Hepatocyte (in vitro differentiated cells): ENCODE measurements at places on chromosomes 11 and 22. TPM values are rescaled to one million over a fixed set of nuclear protein-coding genes. Genes with fewer than 3 reads are reported as not detected.
A peak's percentile ranks its signal among the peaks of the same experiment; 100 is the strongest.

DNA sequence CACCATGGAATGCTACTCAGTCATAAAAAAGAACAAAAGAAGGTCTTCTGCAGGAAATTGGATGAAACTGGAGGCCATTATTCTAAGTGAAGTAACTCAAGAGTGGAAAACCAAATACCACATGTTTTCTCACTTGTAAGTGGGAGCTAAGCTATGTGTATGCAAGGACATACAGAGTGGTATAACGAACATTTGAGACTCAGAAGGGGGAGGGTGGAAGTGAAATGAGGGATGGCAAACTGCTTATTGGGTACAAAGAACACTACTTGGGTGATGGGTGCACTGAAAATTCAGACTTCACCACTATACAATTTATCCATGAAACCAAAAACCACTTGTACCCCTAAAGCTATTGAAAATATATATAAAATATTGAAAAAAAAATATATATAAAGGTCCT, 13.4 kb upstream of the CAT start:
- no peak for DNase-seq

Gene FAM83F
- total RNA-seq: 10.4 and 12.8 TPM in 2 replicates

Gene OR4S1
- total RNA-seq: not detected in 2 replicates

- no peak for DNase-seq
Measured at GRCh38 chr22:26811647-26811992, 154.2 kb downstream of the MIAT start.

DNA sequence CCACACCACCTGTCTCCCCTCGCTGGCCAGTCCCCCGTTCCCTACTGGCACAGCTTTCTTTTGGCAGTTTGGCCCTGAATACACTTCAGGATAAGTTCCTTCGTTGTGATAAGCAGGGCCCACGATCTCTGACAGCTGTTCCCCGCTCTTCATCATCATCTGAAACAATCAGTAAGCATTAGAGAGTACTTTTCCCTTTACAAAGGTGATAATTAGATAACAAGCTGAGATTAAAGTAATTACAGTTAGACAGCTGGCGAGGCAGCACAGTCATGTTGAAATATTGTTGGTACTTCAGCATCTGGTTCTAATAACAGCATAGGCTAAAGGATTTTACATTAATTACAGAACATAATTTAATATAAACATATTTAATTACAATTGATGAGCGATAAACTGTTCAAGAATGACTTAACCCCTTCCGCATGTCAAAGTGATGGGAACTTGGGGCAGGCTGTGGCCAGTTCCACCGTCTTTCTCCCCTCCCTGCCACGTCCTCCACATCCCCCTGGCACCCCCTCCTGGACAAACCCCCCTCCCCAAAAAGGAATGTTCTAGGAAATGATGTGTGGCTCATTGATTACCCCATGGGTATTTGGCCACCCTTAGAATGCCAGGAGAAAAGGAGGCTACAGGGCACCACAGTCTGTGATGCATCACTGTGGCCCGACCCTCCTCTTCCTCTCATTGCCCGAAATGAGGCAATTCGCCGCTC, 134.9 kb downstream of the RCN1 start:
- DNase-seq: no peak

GRCh38 chr22:29040385-29041275, 21.0 kb downstream of the C22orf31 start:
- DNase-seq: peak; percentile 88

- DNase-seq: no peak
Measured at GRCh38 chr11:116703421-116703820, 69.4 kb downstream of the BUD13 start.
